ENCODE measurements at places on chromosomes 4 and X.

- no peak for DNase-seq
These were observed 135.9 kb upstream of the SPRY1 start for GRCh38 chr4:123260653-123261052.

- DNase-seq, result no peak
These were observed 5.6 kb upstream of the ABLIM2 start for GRCh38 chr4:8164194-8164565.

DNA sequence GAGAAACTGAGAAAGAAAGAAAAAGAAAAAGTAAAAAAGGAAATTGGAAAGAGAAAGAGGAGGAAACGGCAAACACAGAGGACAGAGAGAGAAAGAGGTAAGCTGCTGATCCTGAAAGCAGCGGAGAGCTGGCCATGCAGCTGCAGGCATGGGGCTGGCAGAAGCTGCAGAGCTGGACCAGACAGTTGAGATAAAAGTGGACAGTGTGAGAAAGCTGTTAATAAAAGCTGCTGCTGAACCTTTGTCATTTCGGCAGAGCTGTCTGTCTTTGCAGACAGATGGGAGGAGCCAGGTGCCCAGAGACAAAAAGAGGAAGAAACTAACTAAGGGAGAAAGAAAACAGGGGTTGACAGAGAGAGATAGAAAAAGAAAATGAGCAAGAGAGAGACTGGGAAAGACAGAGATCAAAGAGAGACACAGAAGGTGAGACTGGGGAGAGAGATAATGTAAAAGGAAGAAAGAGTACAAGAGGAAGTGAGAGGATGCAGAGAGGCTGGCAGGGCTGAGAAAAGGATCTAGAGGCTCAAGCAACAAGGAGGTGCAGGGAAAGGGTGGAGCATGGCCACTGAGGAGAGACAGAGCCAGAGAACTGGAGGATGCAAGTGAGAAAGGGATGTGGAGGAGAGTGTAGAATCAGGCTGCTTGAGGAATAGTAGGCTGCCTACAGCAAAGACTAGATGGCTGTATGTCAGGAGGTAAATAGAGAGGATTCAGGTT, 376.8 kb upstream of the FGF16 start:
- no peak for DNase-seq

- DNase-seq, result no peak
These were observed 620.2 kb upstream of the BOD1L1 start for GRCh38 chr4:14247767-14248166.

GRCh38 chr4:123836851-123837595, 440.4 kb downstream of the SPRY1 start:
- no peak for DNase-seq

GRCh38 chr4:158940271-158940670, 162.6 kb upstream of the RAPGEF2 start:
- DNase-seq, result no peak

DNA sequence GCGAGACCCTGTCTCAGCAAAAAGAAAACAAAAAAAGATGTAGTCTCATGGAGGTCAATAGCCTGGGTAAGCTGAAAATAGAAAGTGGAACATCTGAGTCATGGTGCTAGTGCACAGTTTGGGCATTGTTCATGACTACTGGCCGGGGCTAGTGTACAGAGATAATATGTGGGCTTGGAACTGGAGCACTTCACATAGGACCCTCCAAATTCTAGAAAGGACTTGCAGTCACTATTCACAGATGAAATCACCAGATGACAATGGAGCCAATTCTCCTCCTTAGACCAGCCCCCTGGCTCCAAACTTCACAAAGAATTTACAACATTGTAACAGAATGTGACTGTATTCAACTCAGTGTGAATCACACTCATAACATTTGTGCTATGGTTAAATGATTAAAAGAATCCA, 367.8 kb upstream of the SLC7A11 start:
- peak; percentile 55 for DNase-seq

GRCh38 chr4:119165767-119166166, 30.1 kb downstream of the MYOZ2 start:
- no peak for DNase-seq

- DNase-seq, result no peak
These were observed 18.1 kb downstream of the LGI2 start for GRCh38 chr4:25012655-25013054.

DNA sequence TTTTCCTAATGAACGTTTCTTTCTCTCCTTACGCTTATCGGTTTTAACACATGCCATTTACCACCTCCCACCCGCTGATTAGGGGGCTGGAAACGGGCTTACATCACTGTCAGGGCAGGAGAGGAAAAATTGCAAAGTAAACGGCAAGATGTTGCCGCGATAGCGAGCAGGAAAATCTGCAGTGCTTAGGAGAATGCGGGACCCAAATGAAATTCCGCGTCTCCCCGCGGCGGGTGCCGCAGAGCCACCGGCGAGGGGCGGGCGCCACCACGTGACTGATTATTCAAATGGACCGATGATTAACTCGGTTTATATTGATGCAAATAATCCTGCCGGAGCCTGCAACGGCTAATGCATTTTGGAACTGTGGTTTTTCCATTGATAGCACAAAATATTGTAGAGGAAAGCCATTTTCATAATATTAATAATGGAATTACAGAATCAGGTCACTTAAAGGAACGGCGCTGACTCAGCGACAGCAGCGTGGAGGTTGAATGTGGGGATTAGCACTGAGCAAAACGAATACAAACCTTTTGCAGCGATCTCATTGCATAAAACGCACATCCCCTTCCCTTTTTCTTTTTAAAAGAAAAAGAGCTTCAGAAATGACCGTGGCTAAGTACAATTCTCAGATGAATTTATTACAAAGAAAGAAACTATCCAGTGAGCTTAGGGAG, 224.2 kb downstream of the STIM2 start:
- no peak for DNase-seq

DNA sequence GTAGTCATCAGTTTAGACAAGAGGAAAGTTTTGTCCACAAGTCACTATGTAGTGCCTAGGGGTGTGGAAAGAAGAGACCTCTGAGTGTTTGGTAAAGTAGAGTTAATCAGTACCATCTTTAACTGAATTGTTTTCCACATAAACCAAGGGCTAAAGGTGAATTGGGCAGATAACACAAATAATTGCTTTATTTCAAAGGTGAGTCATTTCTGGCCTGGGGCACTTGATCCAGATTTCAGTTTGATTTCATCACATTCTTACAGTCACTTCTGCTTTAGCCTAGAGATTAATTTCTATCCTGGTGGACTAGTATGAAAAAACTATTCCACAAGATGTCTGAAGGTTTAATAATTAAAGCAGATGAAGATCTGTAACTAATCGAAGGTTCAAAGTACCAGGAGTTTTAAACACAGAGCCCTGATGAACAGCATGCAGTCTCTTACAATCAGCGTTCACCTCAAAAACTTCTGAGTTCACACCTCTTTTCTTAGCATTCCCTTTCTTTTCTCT, 74.5 kb upstream of the BOD1L1 start:
- peak; percentile 33 for DNase-seq

DNA sequence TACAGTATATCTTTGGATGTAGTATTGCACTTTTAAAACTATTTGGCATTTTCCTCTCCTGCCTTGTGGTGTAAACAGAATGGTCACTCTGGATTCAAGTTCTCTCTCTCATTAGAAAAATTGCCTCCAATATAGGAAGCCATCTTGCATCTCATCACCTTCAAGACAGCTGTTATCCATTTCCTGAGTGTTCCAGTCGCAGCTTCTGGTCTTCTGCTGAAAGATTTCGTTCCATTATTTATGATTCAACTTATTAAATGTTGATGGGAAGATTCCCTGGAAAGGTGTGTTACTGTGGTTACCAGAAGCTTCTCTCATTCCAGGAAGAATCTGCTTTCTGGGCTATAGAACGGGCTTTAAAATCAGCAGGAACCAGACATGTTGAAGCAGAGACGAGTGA, 568.3 kb upstream of the SLIT2 start:
- DNase-seq, result no peak

DNA sequence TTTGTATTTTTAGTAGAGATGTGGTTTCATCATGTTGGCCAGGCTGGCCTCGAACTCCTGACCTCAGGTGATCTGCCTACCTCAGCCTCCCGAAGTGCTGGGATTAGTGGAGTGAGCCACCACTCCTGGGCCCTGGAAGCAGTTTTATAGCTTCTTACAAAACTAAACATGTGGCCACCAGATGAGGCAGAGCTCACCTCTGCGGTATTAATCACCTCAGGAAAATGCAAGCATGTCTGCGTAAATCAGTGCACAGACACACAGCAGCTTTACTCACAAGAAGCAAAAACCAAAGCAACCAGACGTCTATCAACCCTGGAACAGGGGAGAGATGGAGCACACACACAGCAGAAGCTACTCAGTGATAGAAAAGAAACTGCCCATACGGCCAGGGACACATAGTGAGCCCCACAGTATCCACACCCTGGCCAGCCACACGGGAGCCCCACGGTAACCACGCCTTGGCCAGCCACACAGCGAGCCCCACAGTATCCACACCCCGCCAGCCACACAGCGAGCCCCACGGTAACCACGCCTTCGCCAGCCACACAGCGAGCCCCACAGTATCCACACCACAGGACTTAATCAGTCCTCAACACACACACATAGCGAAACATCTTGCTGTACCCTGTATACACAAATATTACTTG, 30.2 kb downstream of the PPP2R3B start:
- no peak for DNase-seq

- DNase-seq, result no peak
These were observed 186.2 kb downstream of the RCHY1 start for GRCh38 chr4:75327804-75328512.

DNA sequence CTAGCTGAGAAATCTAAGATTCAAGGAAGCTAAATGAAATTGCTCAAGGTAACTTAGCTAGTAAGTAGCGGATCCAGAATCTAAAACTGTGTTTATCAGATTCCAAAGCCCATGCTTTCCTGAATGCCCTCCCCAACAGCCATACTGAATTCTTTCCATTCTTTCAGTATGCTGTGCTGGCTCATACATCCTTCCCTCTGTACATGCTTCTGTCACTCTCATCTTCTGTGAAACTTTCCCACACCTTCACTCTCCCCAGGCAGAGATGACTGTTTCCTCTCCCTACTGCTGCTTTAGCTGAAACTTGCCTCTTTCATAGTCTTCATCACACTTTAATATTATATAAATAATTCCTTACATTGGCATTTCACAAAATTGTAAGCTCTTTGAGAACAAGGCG, 39.3 kb upstream of the SMARCAD1 start:
- no peak for DNase-seq

- DNase-seq, result no peak
These were observed 602.5 kb downstream of the KCTD8 start for GRCh38 chr4:43846111-43846587.

- no peak for DNase-seq
These were observed 122.1 kb upstream of the DIPK2B start for GRCh38 chrX:45322820-45323219.

DNA sequence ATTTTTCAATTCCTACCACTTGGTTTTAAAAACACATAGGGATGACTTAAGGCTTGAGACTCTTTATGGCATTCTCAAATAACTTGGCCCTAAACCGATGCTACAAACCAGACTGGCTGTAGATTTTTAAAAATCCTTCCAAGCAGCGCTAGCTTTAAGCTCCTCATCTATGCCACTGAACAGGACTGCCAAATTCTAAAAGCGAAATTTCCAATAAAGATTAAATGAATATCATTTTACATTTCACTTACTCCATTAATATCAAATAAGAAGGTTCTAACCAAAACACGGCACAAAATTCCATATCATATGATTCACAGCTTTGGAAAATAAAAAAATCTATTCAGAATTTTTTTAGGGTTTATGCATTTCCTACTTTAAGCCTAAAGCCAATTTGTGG, 134.2 kb downstream of the FANCB start:
- no peak for DNase-seq

- no peak for DNase-seq
These were observed 38.1 kb upstream of the ATXN3L start for GRCh38 chrX:13357925-13358324.

DNA sequence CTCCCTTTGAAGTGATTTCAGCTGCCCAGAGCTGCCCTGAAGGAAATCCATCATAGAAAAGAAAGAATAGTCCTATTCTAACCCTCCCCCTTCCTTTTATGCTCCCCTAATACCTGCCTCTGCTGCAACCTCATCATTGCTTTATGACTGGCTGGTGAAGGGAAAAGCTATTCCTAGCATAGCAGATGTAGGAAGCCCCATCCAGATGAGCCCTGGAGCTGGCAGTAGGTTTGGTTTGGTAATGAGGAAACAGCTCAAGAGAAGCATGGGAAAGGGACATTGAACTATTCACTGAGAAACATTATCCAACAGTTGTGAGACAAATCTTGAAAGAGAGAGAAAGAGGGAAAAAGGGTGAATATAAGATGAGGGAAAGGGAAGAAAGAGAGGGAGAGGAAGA, 29.2 kb downstream of the ARSJ start:
- DNase-seq, result no peak
